ENCODE measurements at places on chromosomes 4 and X. TPM values are rescaled to one million over a fixed set of nuclear protein-coding genes. Genes with fewer than 3 reads are reported as not detected.

The BBS12 gene
- not detected for total RNA-seq

The VCX2 gene
- not detected for total RNA-seq

GRCh38 chrX:94850811-94851210 is 1176.8 kb downstream of the FAM133A start:
- peak; percentile 4 for DNase-seq
- H3K36me3 ChIP-seq, result no peaks in the 10 kb centered on the region
- no peak overlapping the region for H3K27ac ChIP-seq
- H3K4me1 ChIP-seq, result no peaks in the 10 kb centered on the region
- H3K27me3 ChIP-seq, result no peaks in the 10 kb centered on the region

DNA sequence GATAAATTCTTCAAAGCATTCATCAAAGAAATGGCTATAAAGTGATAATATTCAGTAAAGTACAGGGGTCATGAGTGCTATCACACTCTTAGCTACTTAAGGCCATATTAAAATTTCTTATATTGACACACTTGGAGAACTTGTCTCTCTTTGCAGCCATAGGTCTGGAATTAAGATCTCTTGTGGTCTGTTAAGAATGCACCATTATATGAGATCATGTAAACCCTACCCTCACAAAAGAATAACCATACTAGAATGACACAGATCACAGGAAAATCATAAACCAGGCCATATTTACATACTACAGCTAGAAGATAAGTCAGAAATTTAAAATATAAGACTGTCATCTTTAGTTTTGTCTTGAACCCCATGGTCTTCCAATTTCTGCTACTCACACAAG is 434.3 kb downstream of the PDGFC start:
- no peaks in the 10 kb centered on the region for H3K27me3 ChIP-seq
- no peak overlapping the region for H3K4me3 ChIP-seq
- H3K4me1 ChIP-seq, result no peaks in the 10 kb centered on the region
- H3K36me3 ChIP-seq, result no peaks in the 10 kb centered on the region
- DNase-seq, result no peak

DNA sequence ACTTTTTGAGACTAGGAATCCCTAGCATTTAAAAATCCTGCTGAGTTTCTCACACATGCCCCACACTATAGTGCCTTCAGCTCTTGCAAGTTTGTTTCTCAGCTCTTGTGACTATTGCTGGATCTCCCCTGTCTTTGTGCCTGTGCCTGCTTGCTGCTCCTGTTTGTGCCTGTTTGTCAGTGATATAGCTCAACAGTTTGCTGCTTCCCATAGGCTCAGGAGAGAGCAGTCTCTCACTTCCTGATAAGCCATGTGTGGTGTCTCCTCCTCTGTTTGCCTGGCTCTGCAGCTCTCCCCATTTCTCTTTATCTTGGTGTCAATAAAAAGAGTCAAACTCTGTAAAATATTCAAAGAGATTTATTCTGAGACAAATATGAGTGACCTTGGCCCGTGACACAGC is 259.8 kb upstream of the CLNK start:
- no peak for DNase-seq
- no peak overlapping the region for H3K4me3 ChIP-seq
- H3K27ac ChIP-seq, result no peak overlapping the region
- no peaks in the 10 kb centered on the region for H3K4me1 ChIP-seq

The SYP gene
- 6.6 TPM for total RNA-seq

DNA sequence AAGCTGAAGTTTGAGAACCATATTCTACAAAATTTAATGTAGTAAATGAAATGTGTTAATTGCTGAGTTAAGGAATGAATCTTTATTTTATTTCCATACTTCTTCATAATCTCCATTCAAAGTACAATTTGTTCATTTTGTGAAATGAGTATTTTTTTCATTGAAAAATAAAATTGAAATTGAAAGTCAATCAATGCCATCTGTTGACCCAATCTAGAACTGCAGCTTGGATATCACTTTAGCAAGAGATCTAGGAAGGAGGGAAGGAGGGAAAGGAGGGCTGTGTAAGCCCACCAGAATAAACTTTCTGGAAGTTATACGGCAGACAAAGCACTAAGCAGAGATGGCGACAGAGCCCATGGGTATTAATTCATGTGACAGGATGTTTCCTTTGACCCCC is 128.4 kb downstream of the ZMAT1 start:
- DNase-seq, result no peak
- H3K4me3 ChIP-seq, result no peak overlapping the region
- no peak overlapping the region for H3K27ac ChIP-seq

DNA sequence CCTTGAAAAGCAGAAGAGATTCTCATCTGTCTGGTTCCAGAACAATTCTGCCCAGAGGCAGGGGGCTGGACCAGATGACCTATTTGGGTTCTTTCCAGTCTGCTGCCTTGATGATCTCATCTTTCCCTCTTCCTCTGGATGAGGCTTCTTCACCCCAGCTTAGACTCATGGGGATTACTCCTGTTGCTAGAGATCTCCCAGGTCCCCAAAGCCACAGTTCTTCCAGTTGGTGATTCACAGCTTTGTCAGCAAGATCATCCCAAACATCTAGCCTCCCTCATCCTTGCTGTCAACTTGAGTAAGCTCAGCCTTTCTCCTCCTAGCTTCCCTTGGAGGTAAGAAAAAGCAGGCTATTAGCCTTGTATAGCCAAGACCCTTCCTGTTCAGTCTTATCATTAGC is 64.2 kb upstream of the PJA1 start:
- H3K36me3 ChIP-seq, result no peaks in the 10 kb centered on the region
- no peak for DNase-seq
- no peak overlapping the region for H3K4me3 ChIP-seq
- no peaks in the 10 kb centered on the region for H3K4me1 ChIP-seq
- no peak overlapping the region for H3K27ac ChIP-seq

- no peaks in the 10 kb centered on the region for H3K4me1 ChIP-seq
- no peak for DNase-seq
- H3K4me3 ChIP-seq, result no peak overlapping the region
These were observed 11.4 kb upstream of the FGF2 start for GRCh38 chr4:122815248-122815647.

GRCh38 chr4:178953447-178954120 is 1511.3 kb upstream of the AGA start:
- no peaks in the 10 kb centered on the region for H3K36me3 ChIP-seq
- H3K4me1 ChIP-seq, result no peaks in the 10 kb centered on the region
- DNase-seq, result no peak
- no peak overlapping the region for H3K27ac ChIP-seq

The HSD17B13 gene
- 0.66 TPM for total RNA-seq

GRCh38 chrX:39204353-39204752 is 403.1 kb downstream of the MID1IP1 start:
- DNase-seq, result no peak
- H3K4me3 ChIP-seq, result no peak overlapping the region
- H3K27me3 ChIP-seq, result no peaks in the 10 kb centered on the region
- no peaks in the 10 kb centered on the region for H3K4me1 ChIP-seq

DNA sequence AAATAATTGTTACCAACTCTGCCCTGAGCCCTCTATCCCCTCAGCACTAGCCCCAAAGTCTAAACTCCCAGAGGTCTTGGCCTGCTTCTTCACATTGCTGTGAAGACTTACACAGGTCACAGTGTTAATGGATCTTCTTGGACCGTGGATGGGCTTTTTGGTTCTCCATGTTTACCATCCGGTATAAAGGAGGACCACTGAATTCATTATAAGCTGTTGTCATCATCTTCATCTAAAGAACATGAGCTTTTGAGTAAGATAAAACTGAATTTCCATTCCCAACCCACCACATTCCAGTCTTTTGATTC is 8.5 kb downstream of the NUDT11 start:
- H3K27ac ChIP-seq, result no peak overlapping the region
- peaks cover 3% of the 10 kb centered on the region for H3K4me1 ChIP-seq
- H3K4me3 ChIP-seq, result no peak overlapping the region
- no peaks in the 10 kb centered on the region for H3K27me3 ChIP-seq
- H3K36me3 ChIP-seq, result no peaks in the 10 kb centered on the region
- DNase-seq, result no peak

The GCNA gene
- 3.6 TPM for total RNA-seq

DNA sequence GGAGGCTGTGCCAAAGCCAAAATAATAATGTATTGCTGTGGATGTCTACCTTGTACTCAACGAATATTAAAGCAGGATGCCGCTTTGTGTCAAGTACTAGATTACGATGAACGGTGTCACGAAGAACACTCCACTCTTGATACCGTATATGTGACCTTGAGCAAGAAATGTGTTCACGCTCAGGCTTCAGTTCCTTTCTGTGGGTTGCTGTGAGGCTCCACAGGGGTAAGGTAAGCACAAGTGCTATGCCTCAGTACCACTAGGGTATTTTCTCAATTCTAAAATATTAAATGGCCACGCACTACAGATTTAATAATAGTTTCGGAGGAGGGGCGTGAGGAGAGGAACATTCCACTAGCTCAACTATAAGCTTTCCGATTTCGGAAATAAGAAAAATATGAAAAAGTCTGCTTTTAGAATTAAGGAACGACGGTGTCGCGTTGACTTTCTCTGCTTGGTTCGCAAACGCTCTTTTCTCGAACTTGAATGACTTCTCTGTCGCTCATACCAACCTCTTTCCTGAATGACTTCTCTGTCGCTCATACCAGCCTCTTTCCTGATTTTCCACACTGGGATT is 607 bp upstream of the SCOC start:
- no peak for DNase-seq
- no peak overlapping the region for H3K27ac ChIP-seq

GRCh38 chrX:103663981-103664762 is 22.3 kb downstream of the MORF4L2 start:
- H3K27me3 ChIP-seq, result no peaks in the 10 kb centered on the region
- H3K36me3 ChIP-seq, result no peaks in the 10 kb centered on the region
- no peak overlapping the region for H3K27ac ChIP-seq
- no peak overlapping the region for H3K4me3 ChIP-seq
- H3K4me1 ChIP-seq, result no peaks in the 10 kb centered on the region

DNA sequence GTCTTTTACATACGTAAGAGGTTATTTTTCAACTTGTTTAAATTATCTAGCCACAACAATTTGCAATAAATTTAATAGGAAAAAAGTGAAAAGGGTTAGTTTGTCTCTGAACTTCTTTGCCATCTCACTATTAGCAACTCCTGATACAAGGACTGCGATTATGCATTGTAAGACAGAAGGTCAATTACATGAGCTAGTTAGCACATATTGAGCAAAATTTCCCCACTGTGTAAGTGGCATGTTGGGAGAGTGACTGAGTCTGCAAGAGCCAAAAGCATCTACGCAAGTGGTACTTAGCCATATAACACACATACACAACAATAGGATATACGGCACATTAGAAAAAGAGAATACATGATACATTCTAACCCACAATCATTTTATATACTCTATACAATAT is 927.2 kb downstream of the STPG2 start:
- H3K36me3 ChIP-seq, result no peaks in the 10 kb centered on the region
- H3K27me3 ChIP-seq, result no peaks in the 10 kb centered on the region
- no peak overlapping the region for H3K27ac ChIP-seq
- DNase-seq, result no peak
- no peaks in the 10 kb centered on the region for H3K4me1 ChIP-seq
- no peak overlapping the region for H3K4me3 ChIP-seq

The HSFX2 gene
- not detected for total RNA-seq

GRCh38 chr4:84691170-84691691 is 108.3 kb downstream of the CDS1 start:
- H3K27me3 ChIP-seq, result no peaks in the 10 kb centered on the region
- H3K4me1 ChIP-seq, result no peaks in the 10 kb centered on the region
- no peak overlapping the region for H3K4me3 ChIP-seq
- H3K36me3 ChIP-seq, result peaks cover 27% of the 10 kb centered on the region
- no peak overlapping the region for H3K27ac ChIP-seq

The ZCCHC12 gene
- total RNA-seq, result not detected

DNA sequence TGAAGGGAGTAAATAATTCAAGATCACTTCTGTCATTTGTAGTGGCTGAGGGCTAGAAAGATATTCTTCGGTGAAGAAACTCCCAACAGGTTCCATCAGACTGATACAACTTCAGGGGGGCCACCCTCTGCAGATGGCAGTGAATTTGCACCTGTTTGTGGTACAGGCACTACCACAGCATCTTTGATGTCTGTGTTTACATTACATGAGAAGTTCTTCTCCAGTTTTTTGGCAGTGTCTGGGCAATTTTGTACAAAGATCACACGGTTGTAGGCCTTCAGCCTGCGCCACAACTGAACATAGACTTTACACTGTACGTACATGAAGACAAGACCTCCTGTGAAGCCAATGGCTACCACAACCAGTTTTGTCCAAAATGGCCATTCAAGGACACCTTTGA is 34.2 kb downstream of the TMA16 start:
- no peak overlapping the region for H3K27ac ChIP-seq
- peaks cover 16% of the 10 kb centered on the region for H3K36me3 ChIP-seq
- H3K27me3 ChIP-seq, result no peaks in the 10 kb centered on the region

The DMP1 gene
- not detected for total RNA-seq

DNA sequence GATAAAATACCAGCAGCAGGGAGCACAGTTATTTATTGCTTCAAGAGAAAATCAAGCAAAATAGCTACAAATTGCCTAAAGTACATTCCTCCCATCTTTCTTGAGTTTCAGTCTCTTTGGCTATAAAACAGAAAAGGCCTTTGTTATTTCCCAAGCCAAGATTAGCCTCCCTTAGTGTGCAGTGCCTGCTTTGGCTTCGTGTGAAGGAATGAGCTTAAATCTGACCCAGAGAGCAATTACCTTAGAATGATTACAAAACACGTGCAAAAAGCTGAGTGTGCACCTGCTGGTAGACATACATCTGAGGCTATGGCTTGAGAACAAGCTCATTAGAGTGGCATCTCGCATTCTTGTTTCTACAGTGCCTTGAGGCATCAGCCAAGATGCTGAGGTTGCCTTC is 250.8 kb downstream of the C4orf33 start:
- no peaks in the 10 kb centered on the region for H3K36me3 ChIP-seq
- no peaks in the 10 kb centered on the region for H3K27me3 ChIP-seq
- no peak overlapping the region for H3K27ac ChIP-seq
- DNase-seq, result no peak

- no peaks in the 10 kb centered on the region for H3K36me3 ChIP-seq
- peak overlapping the region; percentile 55 for H3K27ac ChIP-seq
- DNase-seq, result peak; percentile 79
- peaks cover 83% of the 10 kb centered on the region for H3K4me1 ChIP-seq
These were observed 35.5 kb downstream of the DLG3 start for GRCh38 chrX:70479922-70480659.

GRCh38 chrX:20968996-20969395 is 405.2 kb upstream of the CNKSR2 start:
- H3K27me3 ChIP-seq, result no peaks in the 10 kb centered on the region
- no peak overlapping the region for H3K4me3 ChIP-seq
- H3K36me3 ChIP-seq, result no peaks in the 10 kb centered on the region
- no peaks in the 10 kb centered on the region for H3K4me1 ChIP-seq
- H3K27ac ChIP-seq, result no peak overlapping the region

The NAA11 gene
- total RNA-seq, result not detected

DNA sequence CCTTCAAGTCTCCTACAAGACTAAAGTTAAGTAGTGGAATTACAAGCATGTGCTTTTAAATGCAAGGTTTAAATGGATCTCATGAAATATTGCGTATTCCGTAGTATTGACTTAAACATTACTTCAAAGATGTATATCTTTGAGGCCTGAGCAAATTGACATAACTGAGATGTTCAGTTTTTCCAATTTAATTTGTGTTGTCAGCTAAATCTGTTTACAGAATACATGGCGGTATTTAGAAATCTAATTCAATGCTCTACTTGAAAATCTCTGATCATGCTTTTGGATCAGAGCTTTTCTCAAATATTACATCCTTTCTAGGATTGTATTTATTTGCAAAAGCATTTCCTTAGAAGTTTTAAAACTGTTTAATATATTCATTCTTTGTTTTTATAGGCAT is 47.5 kb upstream of the PDE5A start:
- H3K27ac ChIP-seq, result no peak overlapping the region
- H3K4me3 ChIP-seq, result no peak overlapping the region
- DNase-seq, result no peak
- H3K36me3 ChIP-seq, result no peaks in the 10 kb centered on the region

The PRDM8 gene
- 2.6 TPM for total RNA-seq

GRCh38 chr4:20589436-20589835 is 110.8 kb upstream of the PACRGL start:
- no peaks in the 10 kb centered on the region for H3K4me1 ChIP-seq
- no peak for DNase-seq
- no peaks in the 10 kb centered on the region for H3K27me3 ChIP-seq

The CENPI gene
- total RNA-seq, result 0.26 TPM

The OFD1 gene
- 36.6 TPM for total RNA-seq
